Stimulated activated CD4-positive, alpha-beta T cell treated with anti-CD3 and anti-CD28 coated beads, Interleukin-2, amount 100 ng/mL, for 24 hours (primary cell): ENCODE measurements at places on chromosomes 4 and X.

GRCh38 chrX:10199212-10199611 lies 42.4 kb downstream of the CLCN4 start:
- no peak for DNase-seq

- no peak for DNase-seq
Measured at GRCh38 chrX:55026143-55026542, 4.6 kb downstream of the ALAS2 start.

DNA sequence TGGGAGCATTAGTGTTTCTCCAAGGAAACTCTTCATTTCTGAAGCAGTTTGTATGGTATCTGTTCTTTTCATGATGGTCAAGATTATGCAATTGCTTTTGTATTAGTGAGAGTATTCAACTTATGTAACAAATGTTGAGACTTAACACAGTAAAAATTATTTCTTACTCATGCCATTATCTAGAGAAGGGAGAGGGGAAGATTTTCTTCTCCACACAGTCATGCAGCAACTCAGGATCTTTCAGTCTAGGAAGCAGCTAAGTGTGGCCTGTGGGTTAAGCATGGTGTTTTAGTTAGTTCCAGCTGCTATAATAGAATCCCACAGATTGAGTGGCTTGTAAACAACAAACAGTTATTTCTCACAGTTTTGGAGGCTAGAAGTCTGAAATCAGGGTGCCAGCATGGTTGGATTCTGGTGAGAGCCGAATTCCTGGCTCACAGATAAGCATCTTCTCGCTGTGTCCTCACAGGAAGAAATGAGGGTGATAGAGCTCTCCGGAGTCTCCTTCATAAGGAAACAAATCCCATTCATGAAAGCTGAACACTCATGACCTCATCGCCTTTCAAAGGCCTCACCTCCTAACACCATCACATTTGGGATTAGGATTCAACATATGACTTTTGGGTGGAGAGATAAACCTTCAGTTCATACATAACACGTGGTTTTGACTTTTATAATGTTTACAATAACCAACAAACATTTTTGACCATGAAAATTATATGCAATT lies 101.2 kb downstream of the FRMPD4 start:
- no peak for DNase-seq

- no peak for DNase-seq
Measured at GRCh38 chrX:5775846-5776430, 452.7 kb downstream of the NLGN4X start.

GRCh38 chr4:2368746-2369437 lies 49.6 kb downstream of the ZFYVE28 start:
- DNase-seq = no peak

- DNase-seq = peak; percentile 69
Measured at GRCh38 chr4:139301821-139302611, at the start of gene NDUFC1. TSS of gene NDUFC1 (minus strand) at chr4:139302477. CDS start at chr4:139295798, 6,679 bp downstream.

- no peak for DNase-seq
Measured at GRCh38 chr4:5398056-5398455, 310.3 kb downstream of the EVC2 start.

GRCh38 chr4:180840142-180840541 lies 1403.1 kb upstream of the TENM3 start:
- no peak for DNase-seq

GRCh38 chrX:45360571-45360970 lies 159.9 kb upstream of the DIPK2B start:
- no peak for DNase-seq

DNA sequence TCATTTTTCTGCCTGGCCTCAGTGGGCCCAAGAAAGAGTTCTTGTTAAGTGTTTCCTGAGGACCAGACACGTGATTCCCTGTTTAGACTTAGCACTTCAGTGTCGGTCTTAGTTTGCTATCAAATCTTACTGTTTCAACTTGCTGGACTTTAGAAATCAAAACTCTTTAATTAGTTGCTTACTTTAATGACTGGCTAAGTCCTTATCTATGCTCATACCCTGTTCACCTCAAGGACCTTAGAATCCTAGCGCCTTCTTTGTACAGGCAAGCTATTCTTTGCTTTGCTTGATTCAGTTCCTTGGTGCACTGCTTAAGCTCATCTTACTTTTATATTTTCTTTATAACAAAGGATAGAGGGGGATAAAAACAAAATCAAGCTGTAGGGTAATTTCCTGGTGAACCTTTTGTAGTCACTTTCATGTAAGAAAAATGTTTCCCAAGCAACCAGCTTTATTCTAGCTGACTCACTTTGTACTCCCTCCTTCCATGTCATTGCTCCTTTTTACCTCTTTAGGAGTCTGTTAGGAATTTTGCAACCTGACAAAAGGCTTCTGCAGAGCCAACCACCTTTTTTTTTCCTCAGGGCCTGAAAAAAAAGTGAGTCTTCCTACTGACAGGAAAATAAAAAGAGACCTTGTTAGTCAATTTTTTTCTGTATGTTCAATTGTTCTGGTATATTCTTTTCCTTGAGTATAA lies 14.7 kb downstream of the WDR44 start:
- DNase-seq = no peak

DNA sequence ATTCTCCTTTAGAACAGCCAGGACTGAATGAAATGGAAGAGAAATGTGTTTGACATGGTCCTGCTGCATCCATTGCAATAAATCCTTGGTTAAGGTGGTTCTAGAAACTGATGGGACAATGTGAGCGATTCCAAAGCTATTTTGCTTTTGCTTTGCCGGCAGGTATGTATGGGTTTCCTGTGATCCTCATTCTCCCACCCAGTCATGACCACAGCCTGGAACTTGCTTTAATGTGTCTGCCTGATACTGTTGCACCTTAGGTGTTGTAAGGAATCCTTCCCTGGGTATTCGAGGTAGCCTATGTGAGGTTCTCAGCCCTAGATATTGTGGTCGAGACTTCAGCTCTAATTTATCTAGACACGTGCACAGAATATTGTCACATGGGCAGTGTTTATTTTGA lies 86.1 kb downstream of the ZNF518B start:
- no peak for DNase-seq

DNA sequence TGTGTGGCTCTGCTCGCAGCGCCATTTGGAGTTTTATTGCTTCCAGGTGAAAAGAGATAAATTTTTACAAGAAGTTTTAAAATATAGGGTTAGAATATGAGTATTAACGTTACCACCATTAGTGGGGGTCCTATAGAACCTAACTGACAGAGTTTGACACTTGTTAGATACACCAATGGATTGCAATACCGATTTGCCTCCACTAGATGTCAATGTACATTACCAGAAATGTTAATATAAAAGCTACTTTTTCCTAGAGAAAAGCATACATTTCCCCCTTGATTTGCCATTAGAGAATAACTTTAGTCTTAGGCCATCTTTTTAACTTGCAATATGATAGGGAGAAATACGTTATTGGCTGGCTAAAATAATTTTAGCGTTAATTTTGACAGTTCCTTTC lies 108.4 kb downstream of the LINC00632 start:
- DNase-seq = no peak

- DNase-seq = no peak
Measured at GRCh38 chrX:136417806-136418205, 69.9 kb upstream of the BRS3 start.

GRCh38 chr4:137531986-137532868 lies at the start of gene PCDH18:
TSS of gene PCDH18 (minus strand) at chr4:137532494. CDS start at chr4:137532088, 406 bp downstream.
- peak; percentile 16 for DNase-seq

DNA sequence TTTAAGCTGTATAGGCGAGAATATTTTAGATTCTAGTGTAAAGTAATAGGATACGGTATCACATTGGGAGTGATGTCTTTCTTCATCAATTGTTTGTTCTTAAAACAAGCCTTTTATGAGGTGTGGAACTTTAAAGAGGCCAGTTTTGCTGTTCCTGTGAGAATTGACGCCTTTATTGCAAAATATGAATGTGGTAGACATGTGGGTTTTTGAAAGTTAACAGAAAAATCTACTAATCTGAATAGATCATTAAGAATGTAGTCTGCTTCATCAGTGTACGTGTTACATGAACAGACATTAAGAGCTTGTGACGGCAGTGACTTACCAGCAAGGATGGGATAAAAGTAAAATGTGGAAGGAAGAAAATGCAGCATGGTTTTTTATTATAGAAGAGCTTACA lies 63.8 kb downstream of the STOX2 start:
- DNase-seq = no peak

GRCh38 chr4:12545812-12546211 lies 938.3 kb downstream of the RAB28 start:
- DNase-seq = no peak

DNA sequence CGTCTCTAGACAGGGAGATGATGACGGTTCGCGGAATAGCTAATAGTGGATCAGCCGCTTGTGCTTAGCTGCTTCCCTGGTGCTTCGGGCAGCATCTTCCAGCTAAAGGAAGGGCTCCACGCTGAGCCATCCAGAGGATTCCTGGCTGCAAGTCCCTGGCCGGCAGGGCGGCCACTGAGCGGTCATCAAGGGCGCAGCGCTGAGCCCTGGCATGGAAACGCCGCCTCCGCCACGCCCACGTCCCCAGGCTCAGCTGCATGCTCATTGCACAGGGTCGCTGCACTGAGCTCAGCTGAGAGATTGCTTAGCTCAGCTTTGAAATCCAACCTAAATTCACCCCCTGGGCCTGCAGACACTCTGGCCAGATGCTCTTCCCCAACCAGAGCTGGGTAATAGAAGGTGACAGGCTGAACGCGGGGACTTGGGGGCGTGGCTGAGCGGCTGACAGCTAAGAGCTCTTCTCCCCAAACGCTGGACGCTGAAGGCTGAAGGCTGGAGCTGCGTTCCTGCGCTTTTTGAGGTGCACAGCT lies 118.2 kb upstream of the KIT start:
- peak; percentile 12 for DNase-seq

DNA sequence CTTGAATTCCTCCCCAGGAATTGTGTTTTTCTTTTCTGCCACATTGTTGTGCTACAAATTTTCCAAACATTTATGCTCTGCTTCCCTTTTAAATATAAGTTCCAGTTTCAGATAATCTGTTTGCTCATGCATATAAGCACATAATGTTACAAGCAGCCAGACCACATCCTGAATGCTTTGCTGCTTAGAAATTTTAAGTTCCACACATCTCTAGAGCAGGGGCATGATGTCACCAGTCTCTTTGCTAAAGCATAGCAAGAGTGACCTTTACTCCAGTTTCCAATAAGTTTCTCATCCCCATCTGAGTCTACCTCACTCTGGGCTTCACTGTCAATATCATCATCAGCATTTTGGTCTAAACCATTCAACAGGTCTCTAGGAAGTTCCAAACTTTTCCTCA lies 932.5 kb downstream of the SH3BGRL start:
- no peak for DNase-seq

GRCh38 chr4:5018603-5019002 lies 655 bp downstream of the CYTL1 start:
- no peak for DNase-seq

- DNase-seq = no peak
Measured at GRCh38 chr4:37664696-37665095, 21.5 kb downstream of the RELL1 start.

DNA sequence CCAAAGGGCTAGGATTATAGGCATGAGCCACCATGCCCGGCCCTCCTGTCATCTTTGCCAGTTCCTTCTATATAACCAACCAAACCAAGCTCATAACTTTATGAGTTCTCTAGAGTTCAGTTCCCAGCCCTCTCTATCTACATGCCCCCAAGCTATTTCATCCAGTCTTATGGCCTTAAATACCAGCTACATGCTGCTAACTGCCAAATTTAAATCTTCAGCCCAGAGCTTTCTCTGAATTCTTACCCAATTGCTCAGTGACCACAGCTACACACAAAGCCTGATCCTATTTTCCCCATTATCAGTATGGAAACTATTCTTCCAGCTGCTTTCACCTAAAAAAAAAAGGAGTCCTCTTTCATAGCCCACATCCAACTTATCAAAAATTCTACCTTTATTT lies 23.1 kb downstream of the TMEM184C start:
- DNase-seq = no peak

DNA sequence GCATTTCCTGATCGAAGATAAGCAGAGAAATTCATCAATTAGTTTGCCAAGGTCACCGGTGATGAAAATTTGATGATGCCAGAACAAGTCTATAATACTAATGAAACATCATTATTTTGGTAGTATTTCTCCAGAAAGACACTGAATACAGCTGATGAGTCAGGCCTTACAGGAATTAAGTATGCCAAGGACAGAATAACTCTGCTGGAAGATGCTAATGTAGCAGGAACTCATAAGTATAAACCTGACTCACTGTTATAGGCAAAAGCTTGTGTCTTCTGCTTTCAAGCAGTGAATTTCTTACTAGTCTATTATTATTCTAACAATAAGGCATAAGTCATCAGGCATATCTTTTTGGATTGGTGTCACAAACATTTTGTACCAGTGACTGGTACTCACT lies 1825.1 kb upstream of the IGFBP7 start:
- DNase-seq = no peak

DNA sequence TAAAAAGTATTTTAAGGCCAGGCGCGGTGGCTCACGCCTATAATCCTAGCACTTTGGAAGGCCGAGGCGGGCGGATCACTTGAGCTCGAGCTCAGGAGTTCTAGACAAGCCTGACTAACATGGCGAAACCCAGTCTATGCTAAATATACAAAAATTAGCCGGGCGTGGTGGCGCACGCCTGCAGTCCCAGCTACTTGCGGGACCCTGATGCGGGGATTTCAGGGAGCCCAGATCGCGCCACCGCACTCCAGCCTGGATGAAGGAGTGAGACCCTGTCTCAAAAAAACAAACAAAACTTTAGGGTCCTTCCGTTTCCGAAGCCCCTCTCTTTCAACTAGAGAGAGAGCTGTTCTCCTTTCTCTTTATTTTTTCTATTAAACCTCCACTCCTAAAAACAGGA lies 1.2 kb downstream of the SLC25A31 start:
- no peak for DNase-seq

DNA sequence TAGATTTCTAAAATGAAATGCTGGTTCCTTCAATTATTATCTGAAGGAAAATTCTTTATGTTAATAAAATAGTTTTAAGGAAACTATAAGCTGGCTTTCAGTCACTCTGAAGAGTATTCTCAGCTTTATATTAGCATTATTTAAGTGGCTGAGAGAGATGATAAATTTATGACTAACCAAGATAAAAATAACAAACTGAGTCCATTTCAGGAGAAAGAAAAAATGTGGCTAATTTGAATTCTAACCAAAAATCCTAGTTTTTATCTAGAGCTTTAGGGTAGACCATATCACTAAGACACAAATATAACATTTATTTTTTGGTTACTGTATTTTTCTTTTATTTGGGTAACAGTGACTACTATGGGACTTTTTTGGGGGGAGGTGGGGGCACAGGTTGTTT lies 59.4 kb upstream of the NAP1L5 start:
- DNase-seq = no peak

- no peak for DNase-seq
Measured at GRCh38 chr4:36269101-36269500, 12.3 kb upstream of the DTHD1 start.

- DNase-seq = no peak
Measured at GRCh38 chrX:84876876-84877275, 126.8 kb upstream of the APOOL start.

DNA sequence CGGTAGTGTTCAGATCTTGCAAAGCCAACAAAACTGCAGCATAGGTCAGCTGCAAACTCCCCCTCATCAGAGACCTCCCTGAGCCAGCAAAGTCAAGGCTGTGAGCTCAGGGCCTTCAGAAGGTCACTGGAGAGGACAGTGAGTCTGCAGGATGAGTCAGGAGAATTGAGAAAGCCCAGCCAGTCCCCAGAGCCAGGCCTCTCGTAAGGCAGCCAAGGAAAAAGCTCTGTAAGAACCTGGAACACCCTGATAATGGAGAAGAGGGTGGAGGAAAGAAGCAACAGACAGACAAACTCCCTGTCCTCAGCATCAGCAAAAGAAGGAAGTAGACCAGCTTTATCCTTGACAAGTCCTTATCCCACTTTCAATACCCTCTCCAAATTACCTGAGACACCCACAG lies 33.0 kb downstream of the GRIA3 start:
- DNase-seq = no peak
